NCI-H748 treated with DMSO at 0.1 percent for 48 hours (cell line): ENCODE measurements at places on chromosomes 7 and 10.

- DNase-seq = no peak
Measured at GRCh38 chr7:100486753-100487446, 3.2 kb downstream of the NYAP1 start.

- peak; percentile 25 for DNase-seq
Measured at GRCh38 chr7:134016223-134016941, 110.8 kb upstream of the LRGUK start.

DNA sequence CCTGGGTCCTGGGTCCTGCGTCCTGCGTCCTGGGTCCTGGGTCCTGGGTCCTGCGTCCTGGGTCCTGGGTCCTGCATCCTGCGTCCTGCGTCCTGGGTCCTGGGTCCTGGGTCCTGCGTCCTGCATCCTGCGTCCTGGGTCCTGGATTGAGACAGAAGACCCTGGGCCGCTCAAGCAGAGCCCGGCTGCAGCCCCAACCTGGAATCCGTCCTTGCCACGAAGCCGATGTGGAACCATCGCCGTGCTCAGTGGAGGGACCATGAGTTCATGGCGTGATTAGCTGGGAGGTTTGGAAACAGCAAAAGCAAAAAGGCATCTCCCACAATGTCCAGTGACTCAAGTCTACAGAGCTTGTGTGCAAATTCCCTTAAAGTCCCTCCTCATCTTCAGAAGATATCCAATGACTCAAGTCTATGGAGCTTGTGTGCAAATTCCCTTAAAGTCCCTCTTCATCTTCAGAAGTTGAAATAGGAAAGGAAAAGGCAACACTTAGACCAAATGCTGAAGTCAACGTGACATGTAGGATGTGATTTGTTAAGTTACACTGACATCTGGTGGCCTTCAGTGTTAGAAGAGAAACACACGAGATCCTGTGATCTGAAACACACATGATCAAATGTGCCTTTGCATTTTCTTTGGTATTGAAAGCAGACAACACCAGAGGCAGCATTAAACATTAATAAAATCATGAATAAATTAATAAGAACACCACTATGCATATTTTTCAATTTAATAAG lies 179.9 kb downstream of the PTPRN2 start:
- peak; percentile 30 for DNase-seq

GRCh38 chr7:4093483-4093882 lies 588.6 kb upstream of the FOXK1 start:
- no peak for DNase-seq

DNA sequence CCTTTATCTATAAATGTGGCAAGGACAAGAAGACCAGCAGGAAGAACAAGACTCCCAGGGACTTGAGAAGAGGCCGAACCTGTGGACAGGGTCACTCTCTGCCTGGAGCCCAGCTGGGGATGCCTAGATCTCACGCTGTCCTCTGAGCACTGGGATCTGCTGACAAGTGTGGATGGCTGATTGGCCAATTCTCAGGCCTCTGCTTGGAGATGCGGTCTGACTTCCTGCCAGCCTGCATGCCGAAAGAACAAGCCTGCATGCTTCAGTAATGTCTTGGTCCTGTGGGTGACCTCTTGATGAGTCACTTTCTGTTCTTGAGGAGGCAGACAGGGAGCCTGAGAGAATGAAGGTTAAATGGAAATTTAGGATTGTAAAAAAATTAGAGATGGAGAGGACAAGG lies 84.7 kb downstream of the TMEM178B start:
- no peak for DNase-seq

DNA sequence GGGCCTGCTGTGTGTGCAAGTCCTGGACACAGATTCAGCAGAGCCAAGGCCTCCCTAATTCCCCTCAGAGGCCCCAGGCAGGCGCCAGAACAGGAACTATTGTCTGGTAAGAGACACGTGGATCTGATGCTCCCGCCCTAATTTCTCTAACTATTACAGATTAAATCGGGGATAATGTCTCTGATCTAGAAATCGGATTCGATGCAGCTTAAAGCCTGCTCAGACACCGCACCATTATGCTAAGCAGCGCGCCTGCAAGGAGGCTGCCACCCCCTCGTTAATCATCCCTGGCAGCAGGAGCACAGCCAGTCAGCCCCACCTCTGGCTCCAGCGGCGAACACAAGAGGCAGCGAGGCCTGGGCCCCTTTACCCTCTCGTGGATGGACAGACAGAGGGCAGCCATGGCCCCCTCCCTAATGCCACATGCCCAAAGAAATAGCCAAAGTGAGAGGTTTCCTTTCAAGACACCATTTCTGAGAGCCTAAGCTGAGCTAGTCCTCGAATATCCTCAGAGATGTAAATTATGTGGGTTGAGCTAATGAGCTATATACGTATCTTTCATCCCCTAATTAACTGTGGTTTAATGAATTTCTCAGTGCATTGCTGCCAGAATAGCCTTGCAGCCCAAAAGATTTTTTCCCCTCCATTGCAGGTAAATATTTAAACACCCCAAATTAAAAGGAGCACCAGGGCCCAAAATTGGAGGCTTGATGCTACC lies 122.1 kb downstream of the GRID1 start:
- no peak for DNase-seq

GRCh38 chr10:100477970-100478369 lies 15.2 kb downstream of the WNT8B start:
- DNase-seq = no peak

DNA sequence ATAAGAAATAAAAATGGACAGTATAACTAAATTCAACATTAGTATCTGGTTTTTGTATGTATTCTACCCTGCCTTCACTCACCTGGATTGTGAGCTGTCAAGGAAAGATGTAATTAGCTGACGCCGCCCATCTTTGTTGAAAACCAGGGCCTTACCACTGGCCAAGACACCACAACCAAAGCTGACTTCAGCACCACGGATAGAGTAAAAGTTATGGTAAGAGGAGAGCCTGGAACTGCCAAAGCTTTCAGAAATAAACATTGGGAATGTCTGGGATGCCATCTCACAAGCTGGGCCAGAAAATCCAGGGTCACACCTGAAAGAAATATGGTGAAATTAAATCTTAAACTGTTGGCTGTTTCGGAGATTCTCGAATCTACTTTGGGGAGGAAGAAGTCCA lies 190.1 kb upstream of the SLC26A5 start:
- DNase-seq = no peak

- no peak for DNase-seq
Measured at GRCh38 chr7:155265961-155266360, 31.7 kb upstream of the INSIG1 start.

DNA sequence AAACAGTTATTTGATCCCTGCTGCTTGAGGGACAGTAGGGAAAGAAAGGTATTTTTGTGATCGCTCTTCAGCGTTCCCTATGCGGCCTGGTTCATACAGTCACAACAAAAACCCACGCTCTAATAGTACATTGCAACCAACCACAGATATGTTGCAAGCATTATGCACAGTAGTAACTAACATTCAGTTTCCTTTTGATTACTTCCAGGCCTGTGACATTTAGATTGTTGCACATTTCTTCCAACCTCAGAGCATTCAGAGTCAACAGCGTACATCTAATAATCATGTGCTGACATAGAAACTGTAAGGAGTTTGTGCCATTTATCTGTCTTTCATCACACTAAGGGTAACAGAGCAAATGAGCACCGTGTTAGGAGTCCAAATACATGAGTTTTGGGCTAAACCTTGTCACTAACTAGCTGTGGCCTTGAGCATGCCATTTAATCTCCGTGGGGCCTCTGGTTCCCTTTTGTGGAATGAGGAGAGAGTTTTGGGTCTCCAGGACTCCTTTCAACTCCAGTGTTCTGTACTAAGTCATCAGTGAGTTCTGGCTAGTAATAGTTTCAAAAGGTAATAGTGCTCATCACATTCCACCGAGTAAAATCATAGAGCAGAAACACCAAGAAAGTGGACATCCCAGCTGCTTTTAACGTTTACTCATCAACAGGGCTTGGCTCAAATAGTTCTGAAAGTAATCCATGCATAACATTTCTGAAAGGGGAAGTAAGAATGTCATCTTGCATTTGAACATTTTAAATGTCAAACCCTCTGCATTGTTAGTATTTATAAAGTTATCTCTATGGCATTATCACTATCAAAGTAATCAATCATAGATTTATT lies 99.0 kb upstream of the FZD1 start:
- DNase-seq = no peak

- DNase-seq = no peak
Measured at GRCh38 chr10:35353805-35354204, 17.5 kb downstream of the CCNY start.

DNA sequence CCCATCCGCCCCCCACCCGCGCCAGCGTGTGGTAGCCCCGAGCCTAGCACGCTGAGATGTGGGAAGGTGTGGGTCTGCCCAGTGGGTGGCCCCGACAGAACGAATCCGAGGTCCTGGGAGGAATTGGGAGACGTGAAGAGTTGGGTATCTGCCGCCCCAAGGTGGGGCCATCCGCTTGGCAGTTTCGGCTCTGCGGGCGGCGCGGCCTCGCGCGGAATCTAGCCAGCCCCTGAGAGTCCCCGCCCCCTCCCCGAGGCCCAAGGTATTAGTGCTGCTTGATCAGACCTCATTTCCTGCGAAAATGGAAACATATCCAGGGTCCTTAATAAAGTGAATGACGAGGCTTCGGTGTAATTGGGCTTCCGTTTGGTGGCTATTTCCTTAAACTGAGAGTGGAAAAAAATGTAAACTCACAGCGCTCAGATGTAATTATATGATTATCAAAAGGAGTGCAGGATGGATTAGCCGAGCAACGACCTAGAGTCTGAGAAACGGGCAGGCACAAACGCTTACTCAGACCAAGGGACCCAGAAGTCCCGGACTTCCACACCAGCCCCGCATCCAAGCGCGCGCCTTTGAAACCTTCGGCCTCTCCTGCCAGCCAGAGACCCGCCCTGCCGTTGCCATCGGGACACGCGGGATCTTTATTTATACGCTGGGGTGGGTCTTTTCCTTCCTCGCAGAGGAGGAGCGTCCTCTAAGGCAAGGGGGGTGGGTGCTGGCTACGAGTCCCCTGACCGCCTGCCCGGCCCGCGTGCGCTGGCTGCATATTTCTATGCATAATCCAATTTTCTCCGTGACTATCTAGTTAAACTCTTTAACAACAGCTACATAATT lies 12.8 kb downstream of the LBX1 start:
- DNase-seq = no peak

DNA sequence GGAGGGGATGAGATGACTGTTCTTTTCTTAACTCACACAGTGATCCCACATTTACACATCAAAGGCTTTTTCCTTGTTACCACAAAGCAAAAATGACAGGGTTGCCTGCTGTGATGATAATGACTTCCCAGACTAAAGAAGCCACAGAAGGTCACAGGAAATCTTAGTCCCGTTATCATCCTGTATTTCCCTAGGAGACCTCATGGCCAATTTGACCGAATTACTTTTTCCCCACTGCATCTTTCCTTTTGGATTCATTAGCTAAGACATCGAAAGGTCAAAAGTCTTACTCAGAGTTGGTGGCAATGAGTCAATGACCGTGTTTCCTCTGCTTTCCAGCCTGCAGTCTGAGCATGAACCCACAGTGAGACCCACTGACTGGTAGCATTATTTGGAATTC lies 130.1 kb upstream of the INHBA start:
- no peak for DNase-seq

DNA sequence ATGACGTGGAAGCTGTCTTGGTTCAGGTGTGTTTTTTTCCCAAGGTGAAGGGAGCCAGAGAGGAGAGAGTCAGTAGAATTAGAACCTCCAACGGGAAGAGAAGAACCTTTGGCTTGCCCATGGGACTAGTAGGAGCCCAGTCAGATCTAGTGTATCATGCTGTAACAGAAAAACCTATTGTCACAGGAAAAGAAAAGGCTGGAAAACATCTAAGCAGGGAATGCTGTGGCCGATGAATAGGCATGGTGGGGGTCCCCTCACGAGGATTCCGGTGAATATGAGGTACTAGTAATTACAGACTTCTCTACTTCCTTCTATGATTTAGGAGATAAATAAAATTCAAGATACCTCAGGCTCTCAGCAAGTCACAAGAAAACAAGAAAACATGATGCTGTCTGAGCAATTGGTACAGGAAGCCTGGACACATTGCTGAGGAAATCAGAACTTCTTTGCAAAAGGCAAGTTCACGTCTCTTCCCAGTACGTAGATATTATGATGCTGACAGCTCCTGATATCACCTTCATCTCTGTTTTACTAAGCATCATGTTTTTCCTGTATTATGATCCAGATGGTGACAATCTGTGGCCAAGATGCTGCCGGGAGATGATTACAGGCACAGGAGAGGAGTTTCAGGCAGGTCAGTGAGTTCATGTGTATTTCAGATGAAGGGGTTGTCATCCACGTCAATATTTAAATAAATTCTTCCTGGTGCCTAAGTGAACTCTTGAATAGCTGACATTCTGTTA lies 54.3 kb upstream of the NPY start:
- DNase-seq = no peak

DNA sequence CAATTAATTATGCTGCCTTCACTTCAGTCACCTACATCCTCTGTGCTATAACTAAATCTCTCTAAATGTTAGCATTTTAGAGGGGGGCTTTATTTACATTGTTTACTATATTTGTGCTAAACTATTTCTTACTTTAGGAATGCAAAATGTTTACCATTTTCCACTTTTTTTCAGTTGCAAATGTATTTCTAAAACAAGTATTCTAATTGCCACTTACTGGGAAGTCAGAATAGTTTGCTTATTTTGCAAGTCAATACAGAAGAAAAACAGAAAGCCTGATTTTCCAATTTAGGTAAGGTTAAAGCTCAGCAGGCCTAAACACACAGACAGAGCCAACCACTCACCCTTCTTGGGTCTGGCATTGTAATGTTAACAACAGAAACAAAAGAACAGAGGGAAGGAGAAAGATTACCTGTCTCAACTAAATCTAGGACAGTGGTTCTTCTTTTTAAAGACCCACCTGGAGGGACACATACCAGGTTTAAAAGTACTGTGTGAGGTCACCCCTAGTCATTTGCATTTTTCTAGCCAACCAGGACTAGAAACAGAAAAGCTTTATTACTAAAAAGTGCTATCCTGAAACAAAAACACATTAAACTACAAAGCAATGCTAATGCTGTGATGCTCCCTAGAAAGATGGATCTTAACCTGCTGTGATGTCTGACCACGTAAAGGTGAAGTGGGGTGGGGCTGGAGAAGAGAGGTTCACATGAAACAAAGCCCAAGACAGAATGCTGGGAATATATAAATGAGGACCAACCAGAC lies 178.2 kb downstream of the SLC25A13 start:
- peak; percentile 42 for DNase-seq

DNA sequence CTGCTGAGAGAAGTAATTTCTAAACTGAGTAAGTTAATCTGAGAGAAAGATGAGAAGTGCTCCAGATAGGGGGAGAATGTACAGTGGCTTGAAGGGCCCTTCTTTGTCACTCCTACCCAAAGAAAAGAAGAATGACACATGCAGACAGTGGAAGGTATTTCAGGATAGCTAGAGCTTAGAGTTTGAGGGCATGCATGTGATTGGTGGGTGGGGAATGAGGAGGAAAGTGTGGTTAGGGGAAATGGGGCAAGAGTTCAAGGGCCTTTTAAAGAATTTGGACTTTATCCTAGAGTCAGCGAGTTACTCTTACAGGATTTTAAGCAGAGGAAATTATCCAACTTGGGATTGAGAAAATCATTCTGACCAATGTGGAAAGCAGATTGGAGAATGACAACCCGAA lies 50.0 kb downstream of the ANLN start:
- no peak for DNase-seq

DNA sequence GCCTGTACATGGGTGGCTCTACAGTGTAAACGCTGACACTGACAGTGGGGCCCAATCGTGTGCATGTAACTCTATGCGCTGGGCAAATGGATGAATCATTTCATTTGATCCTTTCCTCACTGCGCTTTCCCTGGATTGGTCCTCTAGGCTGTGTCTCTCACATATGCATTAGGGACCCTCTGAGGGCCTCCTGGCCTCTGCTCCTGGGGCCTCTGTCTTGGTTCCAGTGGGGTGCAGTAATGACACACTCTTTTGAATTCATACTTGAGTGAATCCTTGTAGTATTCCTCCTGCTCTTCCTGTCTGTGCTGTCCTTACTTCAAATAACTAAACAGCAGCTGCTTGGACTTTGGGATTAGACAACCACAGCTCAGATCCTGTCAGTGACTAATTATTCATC lies 176.5 kb upstream of the ADO start:
- DNase-seq = no peak
